CD4-positive, alpha-beta T cell treated with Interleukin-10 for 1 hour (primary cell): ENCODE measurements at places on chromosomes 4 and X.

DNA sequence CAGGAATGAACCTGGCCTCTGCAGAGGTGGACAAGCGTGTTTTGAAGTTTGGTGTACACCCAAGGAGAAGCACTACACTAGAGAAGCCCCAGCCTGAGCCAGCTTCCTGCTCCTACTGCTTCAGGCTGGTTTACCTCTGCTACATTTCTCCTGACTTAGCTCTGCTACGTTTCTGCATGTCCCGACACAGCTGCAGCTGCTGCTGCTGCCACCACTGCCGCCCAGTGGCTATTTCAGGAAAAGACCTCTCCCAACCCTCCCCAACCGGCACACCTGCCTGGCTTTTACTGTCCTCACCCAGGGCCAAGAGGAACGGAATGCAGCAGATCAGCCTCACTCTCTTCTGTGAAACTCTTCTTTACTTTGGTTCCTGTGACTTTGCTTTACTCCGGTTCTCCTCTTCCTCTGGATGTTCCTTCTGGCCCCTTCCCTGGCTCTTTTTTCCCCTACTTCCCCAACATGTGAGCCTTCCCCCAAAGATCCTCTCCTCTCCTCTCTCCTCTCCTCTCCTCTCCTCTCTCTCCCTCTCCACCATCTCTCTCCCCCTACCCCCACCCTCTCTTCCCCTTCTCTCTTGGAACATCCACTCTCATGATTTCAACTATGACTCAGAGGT, 3.1 kb upstream of the P2RY4 start:
- DNase-seq: peak; percentile 4

- DNase-seq: no peak
Measured at GRCh38 chr4:88957570-88957969, 99.4 kb downstream of the FAM13A start.

GRCh38 chr4:130530505-130530904, 1434.6 kb downstream of the C4orf33 start:
- DNase-seq: no peak

GRCh38 chr4:109798866-109799265, 2.9 kb downstream of the CFI start:
- DNase-seq: no peak

- DNase-seq: no peak
Measured at GRCh38 chr4:14132301-14132700, 504.8 kb upstream of the BOD1L1 start.

- peak; percentile 28 for DNase-seq
Measured at GRCh38 chr4:153154007-153154975, 50.0 kb upstream of the TRIM2 start.

DNA sequence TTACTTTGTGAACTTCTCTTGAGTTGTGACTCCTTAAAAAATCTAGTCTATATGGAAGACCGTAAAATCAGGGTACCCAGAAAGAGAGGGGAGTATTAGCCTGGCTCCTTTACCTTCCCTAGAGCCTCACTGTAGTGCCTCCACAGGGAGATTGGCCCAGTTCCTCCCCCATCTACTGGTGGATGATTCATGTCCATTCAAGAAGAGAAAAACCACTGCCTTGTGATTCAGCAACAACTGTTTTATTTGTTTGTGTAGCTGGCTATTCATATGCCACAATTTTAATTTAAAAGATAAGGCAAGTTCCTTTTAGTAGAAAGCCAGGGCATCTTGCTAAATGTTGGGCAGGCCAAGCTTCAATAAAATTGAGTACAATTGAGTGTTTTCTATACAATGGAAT, 221.8 kb upstream of the KCNIP4 start:
- no peak for DNase-seq

DNA sequence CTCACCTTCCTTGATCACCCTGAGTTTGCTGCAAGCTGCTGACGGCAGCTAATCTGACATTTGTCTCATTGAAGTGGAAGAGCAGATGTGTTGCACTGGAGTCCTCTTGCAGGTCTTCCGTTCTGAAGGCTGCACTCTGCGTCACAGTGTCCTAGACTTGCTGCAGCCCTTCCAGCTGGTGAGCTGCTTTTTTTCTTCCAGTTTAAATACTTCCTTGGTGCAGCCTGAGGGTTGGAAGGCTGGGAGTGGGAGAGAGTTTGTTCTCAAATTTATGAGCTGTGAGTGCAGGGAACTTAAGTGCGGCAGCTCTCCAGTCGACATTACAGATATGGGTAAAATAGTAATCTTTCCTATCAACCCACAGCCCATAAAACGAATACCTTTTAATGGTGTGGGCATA, 303.6 kb upstream of the FAT1 start:
- DNase-seq: no peak

- DNase-seq: no peak
Measured at GRCh38 chr4:30973993-30974392, 253.8 kb downstream of the PCDH7 start.

GRCh38 chr4:98260047-98260578, 1.1 kb upstream of the RAP1GDS1 start:
- peak; percentile 39 for DNase-seq
